RPMI7951 (cell line): ENCODE measurements at places on chromosomes 1 and 21. TPM values are rescaled to one million over a fixed set of nuclear protein-coding genes. Genes with fewer than 3 reads are reported as not detected.

DNA sequence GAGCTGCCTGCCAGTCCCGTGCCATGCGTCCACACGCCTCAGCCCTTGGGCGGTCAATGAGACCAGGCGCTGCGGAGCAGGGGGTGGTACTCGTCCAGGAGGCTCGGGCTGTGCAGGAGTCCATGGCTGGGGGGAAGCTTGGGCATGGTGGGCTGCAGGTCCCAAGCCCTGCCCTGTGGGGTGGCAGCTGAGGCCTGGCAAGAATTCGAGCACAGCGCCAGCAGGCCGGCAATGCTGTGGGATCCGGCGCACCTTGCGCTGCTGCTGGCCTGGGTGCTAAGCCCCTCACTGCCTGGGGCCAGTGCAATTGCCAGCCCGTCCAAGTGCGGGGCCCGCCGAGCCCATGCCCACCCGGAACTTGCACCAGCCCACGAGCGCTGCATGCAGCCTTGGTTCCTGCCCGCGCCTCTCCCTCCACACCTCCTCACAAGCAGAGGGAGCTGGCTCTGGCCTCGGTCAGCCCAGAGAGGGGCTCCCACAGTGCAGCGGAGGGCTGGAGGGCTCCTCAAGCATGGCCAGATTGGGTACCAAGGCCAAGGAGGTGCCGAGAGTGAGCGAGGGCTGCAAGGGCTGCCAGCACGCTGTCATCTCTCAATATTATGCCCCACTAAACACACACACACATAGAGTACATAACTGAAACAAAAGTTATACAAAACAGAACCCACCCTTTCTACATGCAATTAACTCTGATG lies 307.7 kb downstream of the LMO4 start:
- DNase-seq, result no peak

The ZNF697 gene
- 6.6 and 6.7 TPM in 2 replicates for total RNA-seq

The GRHL3 gene
- total RNA-seq, result not detected in 2 replicates

- no peak for DNase-seq
These were observed 39.3 kb downstream of the CRP start for GRCh38 chr1:159675046-159675445.

The MEF2D gene
- total RNA-seq, result 9.9 and 11.4 TPM in 2 replicates

DNA sequence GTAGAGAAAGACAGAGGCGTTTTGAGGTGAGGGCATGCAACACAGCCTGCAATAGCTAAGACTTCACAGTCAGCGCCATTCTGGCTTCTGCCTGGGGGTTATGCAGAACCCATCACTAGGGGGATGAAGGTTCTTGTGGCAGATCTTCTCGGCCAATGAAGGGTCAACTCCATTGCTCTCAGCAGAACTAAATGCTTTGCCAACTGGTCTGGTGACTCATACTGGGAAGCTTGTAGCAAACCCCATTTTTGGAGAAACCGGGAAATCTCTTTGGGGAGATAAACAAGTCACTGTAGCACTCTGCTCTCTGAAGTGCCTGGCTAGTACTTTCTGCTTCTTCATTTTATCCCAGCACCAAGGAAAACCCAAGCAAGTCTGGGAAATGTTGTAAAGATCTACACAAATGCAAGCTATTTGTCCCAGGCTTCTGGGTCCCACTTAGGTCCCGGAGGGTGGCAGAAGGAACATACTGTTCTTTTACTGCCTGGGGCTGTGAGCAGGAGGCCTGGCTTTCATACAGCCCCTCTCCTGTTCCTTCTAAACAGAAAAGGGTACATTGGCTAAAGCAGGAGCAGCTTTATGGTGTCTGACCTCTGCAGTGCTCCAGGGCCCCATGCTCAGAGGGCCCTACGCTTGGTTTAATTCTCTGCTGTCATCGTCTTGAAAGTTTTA lies 28.8 kb downstream of the SHISA4 start:
- DNase-seq, result peak; percentile 88
